ENCODE measurements at places on chromosomes 11 and 22. TPM values are rescaled to one million over a fixed set of nuclear protein-coding genes. Genes with fewer than 3 reads are reported as not detected.

DNA sequence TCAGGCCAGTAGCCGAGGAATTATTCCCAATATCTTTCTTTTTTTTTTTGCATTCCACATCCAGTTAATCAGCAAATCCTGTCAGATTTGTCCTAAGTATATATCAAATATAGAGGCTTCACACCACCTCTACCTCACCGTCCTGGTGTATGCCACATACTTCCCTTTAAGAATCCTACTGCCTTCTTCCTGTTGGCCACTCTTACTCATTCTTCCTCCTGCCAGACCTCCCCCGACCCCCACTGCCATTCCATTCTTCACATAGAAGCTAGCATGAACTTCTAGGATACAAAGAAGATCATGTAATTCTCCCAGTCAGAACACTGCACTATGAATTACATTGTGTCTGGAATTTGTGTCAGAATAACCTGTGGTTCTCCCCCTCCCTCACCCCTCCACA, 89.5 kb downstream of the TRIM44 start:
- H3K36me3 ChIP-seq: no peaks in the 10 kb centered on the region
- DNase-seq: no peak
- no peaks in the 10 kb centered on the region for H3K4me1 ChIP-seq
- no peak overlapping the region for H3K27ac ChIP-seq
- no peak overlapping the region for H3K4me3 ChIP-seq
- no peaks in the 10 kb centered on the region for H3K27me3 ChIP-seq

DNA sequence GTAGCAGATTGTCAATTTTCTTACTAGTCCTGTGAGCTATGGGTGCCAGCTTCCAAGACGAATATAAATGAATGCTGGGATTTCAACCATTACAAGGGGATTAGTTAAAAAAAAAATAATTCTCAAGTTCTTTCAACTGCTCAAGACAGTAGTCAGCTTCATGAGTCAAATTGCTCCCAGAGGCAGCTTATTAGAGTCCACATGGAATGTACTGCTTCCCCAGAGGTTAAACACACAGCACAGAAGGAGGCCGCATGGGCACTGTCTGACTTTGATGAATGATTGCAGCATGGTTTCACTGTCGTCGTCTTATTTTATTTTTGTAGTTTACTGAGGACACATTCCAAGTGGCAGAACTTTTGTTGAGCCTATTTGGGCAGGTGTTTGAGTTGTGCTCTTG, 563.2 kb downstream of the TMEM135 start:
- H3K36me3 ChIP-seq: no peaks in the 10 kb centered on the region
- no peaks in the 10 kb centered on the region for H3K27me3 ChIP-seq
- no peak overlapping the region for H3K27ac ChIP-seq
- DNase-seq: no peak

DNA sequence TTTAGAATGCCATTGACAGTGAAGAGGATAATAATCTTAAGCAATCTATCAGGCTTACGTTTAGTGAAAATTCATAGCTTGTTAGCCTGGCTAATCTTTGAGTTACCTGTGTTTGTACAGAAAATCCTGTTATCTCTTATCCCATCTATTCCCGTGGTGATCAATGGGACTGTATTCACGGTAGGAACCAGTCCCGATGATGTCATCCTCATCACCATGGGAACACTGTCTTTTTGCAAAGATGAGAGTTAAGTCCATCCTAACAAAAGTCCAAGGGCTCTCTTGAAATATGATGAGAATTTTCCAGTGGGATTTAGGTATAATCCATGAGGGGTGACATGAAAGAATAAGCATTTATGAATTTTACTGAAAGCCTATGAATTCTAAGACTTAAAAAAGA, 762.2 kb downstream of the ETS1 start:
- H3K36me3 ChIP-seq: no peaks in the 10 kb centered on the region
- H3K4me1 ChIP-seq: no peaks in the 10 kb centered on the region
- no peak overlapping the region for H3K27ac ChIP-seq
- no peak overlapping the region for H3K4me3 ChIP-seq
- DNase-seq: no peak

- no peaks in the 10 kb centered on the region for H3K36me3 ChIP-seq
- H3K4me3 ChIP-seq: no peak overlapping the region
- DNase-seq: no peak
- H3K27ac ChIP-seq: no peak overlapping the region
- H3K4me1 ChIP-seq: no peaks in the 10 kb centered on the region
These were observed 8.6 kb downstream of the OR6M1 start for GRCh38 chr11:123797541-123797940.

- H3K27ac ChIP-seq: no peak overlapping the region
- H3K36me3 ChIP-seq: peaks cover 25% of the 10 kb centered on the region
These were observed 70.9 kb downstream of the SFI1 start for GRCh38 chr22:31567196-31567595.

DNA sequence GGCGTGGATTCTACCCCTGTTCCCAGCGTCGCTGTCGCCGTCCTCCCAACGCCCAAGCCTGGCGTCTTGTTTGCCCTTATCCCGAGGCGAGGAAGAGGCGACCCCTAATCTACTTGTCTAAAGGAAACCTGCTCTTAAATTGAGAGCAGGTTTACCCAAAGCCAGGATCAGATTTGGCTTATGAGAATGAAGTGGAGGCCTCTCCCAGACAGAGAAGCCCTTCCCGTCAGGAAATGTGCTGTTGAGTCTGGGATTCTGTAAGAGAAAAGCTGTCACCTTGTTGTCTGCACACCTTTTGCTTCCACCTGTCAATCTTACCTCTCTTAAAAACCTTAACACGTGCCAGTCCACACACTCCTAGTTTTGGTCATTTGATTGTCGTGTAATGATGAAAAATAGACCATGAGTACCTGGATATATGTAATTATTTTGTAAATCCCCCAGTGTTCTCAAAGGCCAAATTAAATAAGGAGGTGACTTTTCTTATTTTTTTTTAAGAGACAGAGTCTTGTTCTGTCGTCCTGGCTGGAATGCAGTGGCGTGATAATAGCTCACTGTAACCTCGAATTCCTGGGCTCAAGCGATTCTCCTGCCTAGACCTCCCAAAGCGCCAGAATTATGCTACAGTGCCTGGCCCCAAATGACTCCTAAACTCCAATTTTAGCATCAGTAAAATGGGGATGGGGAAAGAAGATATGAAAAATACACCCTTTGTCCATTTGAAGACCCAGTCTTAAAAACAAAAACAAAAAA, 627 bp downstream of the GTF2H1 start:
- H3K4me3 ChIP-seq: peak overlapping the region; percentile 86
- peaks cover 34% of the 10 kb centered on the region for H3K4me1 ChIP-seq
- DNase-seq: no peak
- no peaks in the 10 kb centered on the region for H3K27me3 ChIP-seq
- peak overlapping the region; percentile 91 for H3K27ac ChIP-seq

- peaks cover 14% of the 10 kb centered on the region for H3K36me3 ChIP-seq
- H3K4me1 ChIP-seq: peaks cover 33% of the 10 kb centered on the region
- no peak for DNase-seq
These were observed 64.1 kb downstream of the TBC1D22A start for GRCh38 chr22:46826438-46827135.

- no peaks in the 10 kb centered on the region for H3K36me3 ChIP-seq
- H3K4me3 ChIP-seq: no peak overlapping the region
- DNase-seq: no peak
- H3K27ac ChIP-seq: peak overlapping the region; percentile 81
- peaks cover 4% of the 10 kb centered on the region for H3K4me1 ChIP-seq
- H3K27me3 ChIP-seq: no peaks in the 10 kb centered on the region
These were observed 559.1 kb downstream of the MIAT start for GRCh38 chr22:27216444-27216843.

Gene SLCO2B1
- 5.2 TPM for polyA plus RNA-seq

Gene CARS1
- 35.7 TPM for polyA plus RNA-seq

Data from stomach (tissue), 19 donors.